ENCODE measurements at places on chromosomes 12 and 14. TPM values are rescaled to one million over a fixed set of nuclear protein-coding genes. Genes with fewer than 3 reads are reported as not detected.

GRCh38 chr14:50067723-50068495 is 48.5 kb downstream of the VCPKMT start:
- DNase-seq: peak; percentile 72

DNA sequence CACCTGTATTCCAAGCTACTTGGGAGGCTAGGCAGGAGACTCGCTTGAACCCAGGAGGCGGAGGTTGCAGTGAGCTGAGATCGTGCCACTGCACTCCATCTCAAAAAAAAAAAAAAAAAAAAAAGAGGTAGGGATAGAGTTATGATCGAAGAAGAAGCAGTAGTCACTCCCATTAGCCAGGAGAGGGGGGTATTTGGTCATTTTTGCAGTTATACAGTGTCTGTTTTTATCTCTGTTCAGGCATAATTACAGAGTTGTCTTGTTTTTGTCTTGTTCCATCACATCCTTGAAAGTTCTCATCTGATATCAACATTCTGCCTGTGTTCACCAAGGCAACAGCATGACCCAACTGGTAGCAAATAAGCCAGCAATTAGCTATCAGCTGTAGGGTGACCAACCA is 98.5 kb upstream of the TMPO start:
- peak; percentile 51 for DNase-seq

DNA sequence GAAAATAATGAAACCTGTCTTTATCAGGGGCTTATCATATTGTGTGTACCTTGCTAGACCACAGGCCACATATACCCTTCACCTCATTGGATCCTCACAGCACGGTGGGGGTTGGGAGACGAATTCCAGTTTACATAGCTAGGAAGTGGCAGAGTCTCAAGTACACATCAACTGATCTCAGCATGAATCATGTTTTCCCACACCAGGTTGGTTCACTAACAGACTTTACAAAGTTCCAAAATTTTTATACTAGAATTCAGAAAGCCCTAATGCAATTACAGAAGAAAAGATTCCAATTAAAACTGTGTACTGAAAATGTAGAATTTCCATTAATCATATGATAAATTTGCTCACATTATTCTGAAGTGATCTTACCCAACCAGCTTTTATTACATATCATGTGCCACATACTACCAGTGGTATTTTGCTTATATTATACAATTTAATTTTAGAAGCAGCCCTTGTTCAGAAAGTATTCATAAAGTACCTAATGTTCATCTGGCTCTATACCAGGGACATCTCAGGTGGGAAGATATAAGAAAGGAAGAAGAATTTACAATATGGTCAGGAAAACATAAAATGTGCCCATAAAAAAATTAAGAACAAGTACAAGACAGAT is 196.2 kb downstream of the ITPR2 start:
- DNase-seq: no peak

DNA sequence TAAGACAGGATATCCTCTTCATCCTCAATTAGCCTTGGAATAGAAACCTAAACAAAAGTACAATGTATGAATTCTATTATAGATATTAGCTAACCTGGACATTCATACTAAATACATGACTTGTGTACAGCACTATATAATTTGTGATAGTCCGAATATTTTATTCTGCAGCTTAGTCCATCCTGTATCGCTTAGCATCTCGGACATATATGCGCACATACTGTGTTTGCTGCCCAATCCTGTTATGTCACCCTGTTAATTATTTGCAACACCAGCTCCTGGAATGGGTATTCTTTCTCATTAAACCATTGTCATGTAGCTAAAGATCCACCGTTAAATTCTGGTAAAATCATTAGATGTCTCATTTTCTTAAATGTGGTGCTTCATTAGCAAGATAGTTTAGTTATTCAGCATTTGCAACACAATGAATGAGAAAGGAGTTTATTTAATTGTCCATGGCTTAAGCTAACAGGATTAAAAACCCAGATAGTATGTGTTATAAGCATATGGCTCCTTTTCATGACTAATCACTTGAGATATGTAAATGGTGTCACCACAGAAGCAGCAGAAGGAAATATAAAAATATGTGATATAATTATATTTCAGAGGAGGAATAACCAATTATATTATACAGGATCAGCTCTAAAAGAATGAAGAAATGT is 156.0 kb upstream of the ARHGAP5 start:
- DNase-seq: no peak

DNA sequence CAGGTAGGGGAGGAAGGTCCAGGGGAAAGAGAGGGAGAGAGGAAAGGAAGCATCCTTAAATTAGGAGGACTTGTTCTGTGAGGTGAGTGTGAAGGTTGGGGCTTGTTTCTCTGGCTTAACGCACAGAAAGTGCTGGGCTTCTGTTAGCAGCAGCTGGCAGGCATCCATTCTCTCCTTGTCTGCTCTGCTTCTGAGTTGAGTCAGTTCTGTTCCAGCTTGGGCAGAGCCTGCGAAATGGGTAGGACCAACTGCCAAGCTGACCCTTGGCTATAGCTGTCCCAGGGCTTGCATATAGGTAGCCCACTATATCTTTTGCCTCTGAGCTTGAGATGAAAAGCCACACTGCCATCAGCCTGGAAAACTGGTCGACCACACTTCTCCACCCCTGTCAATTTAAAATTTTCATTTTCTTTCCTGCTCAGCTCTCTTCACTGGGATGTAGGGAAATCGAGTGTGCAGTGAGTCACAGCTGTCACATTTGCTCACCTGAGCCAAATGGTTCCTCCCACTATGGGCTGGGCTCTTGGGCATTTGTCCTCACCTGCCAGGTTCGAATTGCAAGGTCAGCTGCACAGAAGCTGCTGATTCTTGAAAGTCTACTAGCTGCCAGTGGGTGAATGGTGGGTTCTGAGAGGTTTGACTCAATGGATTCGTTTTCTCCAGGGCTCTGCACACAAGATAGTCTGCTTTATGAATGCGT is 256.4 kb upstream of the PWP1 start:
- peak; percentile 4 for DNase-seq

DNA sequence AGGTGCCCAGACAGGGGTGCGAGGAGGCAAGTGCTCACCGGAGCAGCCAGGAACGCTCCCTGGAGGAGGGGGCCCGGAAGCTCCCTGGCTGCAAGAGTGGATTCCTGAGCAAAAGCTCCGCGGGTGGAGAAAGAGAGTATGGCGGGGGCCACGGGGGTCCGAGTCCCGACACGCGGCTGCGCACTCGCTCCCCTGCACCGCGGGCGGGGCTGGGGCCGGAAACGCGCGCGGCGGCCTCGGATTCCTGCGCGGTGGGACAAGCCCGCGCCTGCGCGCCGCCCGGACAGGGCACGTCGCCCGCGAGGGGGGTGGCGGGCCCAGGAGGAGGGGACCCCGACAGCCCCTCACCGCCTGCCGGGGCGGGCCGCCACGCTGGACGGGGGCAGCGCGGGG is 27.8 kb upstream of the GPR132 start:
- DNase-seq: no peak

DNA sequence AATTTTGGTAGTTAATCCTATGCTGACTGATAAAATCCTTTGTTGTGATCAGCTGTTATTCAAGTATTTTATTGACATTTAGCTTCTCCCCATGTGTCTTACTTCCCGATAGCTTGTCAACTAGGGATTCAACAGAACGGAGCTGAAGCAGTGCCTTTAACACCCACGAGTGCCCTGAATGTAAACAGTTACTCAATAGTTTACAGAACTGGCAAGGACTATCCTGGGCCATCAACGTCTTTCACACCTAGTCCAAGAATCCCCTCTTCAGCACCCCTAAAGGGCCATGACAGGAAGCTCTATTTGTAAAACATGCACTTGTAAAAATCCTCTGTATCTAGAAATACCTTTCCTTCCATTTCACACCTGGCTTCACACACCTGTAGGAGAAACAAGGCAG is 45.3 kb downstream of the SETD3 start:
- no peak for DNase-seq

GRCh38 chr14:51938137-51938536 is 51.2 kb upstream of the RTRAF start:
- DNase-seq: no peak

DNA sequence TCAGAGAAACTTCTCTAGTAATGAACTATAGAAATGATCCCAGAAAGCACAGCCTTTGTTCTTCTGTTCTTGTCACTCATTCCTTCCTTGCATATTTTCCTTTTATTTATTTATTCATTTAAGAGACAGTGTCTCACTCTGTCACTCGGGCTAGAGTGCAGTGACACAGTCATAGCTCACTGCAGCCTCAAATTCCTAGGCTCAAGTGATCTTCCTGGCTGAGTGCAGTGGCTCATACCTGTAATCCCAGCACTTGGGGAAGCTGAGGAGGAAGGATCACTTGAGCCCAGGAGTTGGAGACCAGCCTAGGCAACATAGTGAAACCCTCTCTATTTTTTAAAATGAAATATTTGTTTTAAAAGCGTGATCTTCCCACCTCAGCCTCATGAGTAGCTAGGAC is 11.5 kb downstream of the TECPR2 start:
- no peak for DNase-seq

DNA sequence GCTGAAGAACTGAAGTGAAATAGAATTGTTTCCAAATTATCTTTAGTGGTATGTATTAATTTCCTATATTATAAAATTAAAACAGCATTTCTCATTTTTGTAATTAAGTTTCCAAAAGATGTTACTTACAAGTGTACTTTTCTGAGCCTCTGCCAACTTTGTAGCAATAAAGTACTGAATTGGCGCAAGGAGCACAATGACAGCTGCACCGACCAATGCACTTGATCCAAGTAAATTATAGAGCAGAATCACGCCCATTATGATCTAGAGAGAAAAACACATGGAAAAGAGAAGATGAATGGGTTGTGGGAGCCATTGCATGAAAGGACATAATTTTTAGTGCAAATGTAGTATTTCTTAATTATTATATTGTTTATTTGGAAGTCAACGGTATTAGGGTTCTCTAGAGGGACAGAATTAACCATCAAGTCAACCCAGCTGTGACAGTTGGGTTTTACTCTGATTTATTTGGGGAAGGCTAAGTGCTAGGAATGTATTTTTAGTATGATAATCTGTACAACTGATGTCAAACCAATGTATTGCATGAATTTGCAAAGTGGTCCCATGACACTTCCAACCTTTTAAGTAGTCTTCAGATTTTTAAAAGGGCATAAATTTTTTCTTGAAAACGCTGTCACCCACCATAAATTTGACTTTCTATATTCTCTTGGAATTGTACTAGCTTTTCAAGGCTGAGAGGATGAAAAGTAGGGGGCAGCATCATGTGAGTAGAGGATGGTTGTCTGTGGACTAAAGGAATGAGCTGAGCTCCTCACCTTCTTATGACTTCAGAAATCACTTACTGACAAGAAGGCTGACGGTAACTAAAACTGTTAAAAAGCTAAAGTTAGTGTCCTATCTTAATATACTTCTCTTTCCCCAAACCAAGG is 33.0 kb downstream of the ABCC9 start:
- DNase-seq: no peak

- no peak for DNase-seq
Observed at GRCh38 chr12:96356831-96357230, 43.4 kb downstream of the CDK17 start.

DNA sequence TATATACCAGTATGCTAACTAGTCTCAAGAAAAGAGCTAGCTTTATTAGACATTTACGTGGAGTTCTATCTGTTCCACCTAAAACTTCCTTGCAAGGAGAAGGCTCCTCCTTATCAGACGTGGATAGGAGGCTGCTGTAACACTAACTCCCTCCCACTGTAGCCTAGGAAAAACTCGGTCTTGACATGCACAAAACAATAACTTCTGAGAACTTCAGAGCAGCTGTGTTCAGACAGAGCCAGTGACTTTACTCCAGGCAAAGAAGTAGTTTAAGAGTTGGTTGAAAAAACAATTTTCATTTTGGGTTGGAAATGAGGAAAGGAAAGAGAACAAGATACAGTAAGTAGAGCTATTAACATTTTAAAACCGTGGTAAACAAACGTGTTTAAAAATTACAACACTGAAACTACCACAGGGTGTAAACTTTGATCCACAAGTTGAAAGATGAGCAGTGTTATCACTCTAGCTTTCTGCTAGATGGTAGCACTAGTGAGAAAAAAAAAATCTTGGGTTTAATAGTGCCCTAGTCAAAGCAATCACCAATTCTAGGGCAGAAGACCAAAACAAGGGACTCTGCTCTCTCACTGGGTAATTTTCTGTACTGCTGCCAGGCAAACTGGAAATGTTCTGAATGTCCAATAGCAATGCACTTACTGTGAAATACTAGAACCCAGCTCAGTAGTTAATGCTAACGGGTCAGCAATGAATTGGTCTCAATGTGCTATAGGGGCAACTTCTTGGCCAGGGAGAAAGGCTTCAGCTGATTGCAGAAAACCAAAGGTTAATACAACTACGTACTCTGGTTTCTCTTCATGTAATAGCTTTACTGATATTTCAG is 2.4 kb downstream of the ATF7 start:
- DNase-seq: no peak

GRCh38 chr14:24057867-24058259 is 6.1 kb downstream of the CARMIL3 start:
- DNase-seq: no peak

DNA sequence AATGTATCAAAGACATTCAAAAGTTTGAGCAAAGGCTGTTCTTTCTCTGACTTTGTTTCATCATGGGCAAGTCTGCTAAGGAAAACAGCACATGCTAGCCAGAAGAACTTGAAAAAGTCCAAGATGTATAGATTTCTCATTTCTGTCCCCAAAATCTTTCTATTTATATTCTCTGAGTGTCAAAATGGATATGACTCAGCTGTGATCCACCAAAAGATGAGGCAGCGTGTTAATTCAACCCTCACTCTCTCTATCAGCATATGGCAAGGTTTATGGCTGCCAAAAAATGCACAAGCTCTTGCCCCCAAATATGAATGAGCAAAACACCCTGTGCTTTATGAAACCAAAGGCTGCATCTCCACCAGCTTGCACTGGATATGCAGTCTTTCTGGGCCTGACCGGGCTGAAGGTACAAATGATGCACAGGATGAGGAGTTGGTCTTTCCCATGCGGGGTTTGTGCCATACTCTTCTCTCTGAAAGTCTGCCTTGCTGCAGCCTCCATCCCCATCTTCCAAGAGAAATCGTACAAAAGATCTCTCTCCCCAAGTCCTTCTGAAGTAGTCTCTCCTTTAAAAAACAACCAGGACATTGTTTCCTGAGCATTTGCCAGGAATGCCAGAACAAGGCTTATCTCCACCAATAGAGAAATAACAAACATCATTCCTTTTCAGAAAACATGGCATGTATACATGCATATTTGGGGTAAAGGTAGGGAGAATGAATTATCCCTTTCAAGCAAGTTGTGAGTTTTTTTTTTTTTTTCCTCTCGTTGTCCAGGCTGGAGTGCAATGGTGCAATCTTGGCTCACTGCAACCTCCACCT is 203.4 kb downstream of the TMX1 start:
- no peak for DNase-seq

Gene RNASE7
- not detected for total RNA-seq

Gene ZDHHC22
- not detected for total RNA-seq

Gene KCNC2
- total RNA-seq: not detected

Gene SLC16A7
- total RNA-seq: 15.8 TPM

Gene KRT1
- total RNA-seq: not detected

Gene GPR132
- total RNA-seq: not detected

Measured in HT-29 (cell line).